ENCODE measurements at places on chromosomes 12 and 14. TPM values are rescaled to one million over a fixed set of nuclear protein-coding genes. Genes with fewer than 3 reads are reported as not detected.

GRCh38 chr12:29634057-29634456 lies 136.6 kb upstream of the OVCH1 start:
- DNase-seq, result no peak

DNA sequence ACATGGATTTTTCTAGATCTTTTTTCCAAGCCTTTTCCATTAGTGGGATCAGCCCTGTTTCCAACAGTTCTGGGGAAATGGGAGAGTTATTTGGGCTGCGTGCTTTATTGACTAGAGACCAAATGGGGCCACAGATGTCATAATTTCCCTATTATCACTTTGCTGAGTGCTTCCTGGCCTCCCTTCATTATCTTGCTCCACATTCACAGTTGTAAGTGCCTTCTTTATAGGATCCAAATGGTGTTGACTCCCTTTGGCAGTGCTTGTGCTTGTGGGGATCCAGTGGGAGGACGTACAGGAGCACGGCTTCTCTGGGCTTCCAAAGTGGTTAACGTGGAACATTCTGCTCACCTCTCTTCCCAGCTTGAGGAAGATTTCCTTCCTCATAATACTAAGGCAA lies 141.0 kb upstream of the RMST start:
- DNase-seq, result no peak

- DNase-seq, result no peak
These were observed 162.8 kb upstream of the RMST start for GRCh38 chr12:97299847-97300246.

GRCh38 chr12:107318806-107319532 lies 225.6 kb upstream of the CRY1 start:
- no peak for DNase-seq

GRCh38 chr14:87001333-87001732 lies 991.6 kb downstream of the GALC start:
- no peak for DNase-seq

GRCh38 chr12:113244478-113244958 lies 23.3 kb downstream of the TPCN1 start:
- DNase-seq, result no peak

- no peak for DNase-seq
These were observed 219.1 kb upstream of the NPAS3 start for GRCh38 chr14:32719601-32720000.

DNA sequence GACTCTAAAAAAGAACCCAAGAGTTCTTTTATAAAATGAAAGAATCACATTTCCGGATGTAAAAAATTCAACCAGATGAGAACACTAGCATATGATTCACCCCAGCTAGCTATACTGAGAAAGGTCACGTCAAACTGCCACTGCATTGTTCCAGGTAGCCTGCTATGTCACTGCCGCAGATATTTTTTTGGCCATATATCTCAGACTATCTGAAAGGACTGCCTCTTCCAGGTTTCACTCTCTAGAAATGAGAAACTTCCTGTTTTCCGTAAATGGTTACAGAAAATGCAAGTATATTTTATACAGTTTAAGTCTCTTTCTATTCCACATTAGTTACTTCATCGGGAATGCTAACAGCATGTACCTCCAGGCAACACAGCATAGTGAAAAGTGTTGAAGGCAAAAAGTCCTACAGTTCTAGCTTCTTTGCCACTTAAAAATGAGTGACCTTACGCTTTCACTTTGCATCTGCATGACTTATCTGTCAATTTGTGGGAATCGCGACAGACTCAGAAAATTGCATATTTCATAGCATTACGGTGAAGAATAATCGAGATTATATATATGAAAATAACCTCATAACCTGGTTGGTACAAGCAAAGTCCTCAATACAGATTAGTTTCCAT lies 105.2 kb downstream of the MED13L start:
- DNase-seq, result no peak

GRCh38 chr14:23421594-23421993 lies 13.5 kb upstream of the MYH6 start:
- no peak for DNase-seq

DNA sequence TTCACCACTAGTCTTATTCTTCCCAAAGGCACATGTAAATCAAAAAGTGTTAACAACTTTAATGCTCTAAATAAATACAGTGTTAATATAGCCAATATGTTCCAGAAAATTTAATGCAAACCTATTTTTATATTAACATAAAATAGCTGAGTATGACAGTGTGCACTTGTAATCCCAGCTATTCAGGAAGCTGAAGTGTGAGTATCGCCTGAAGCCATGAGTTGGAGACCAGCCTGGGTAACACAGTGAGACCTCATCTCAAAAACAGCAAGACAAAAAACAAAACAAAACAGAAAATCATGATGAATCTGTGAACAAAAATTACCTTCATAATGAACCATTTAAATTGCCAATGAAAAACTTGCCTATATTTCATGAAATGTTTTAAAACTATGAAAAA lies 798.9 kb downstream of the SLC6A15 start:
- DNase-seq, result no peak

GRCh38 chr12:46577063-46577776 lies 204.6 kb upstream of the SLC38A2 start:
- no peak for DNase-seq

- no peak for DNase-seq
These were observed 21.7 kb downstream of the SLC11A2 start for GRCh38 chr12:51004504-51004903.

DNA sequence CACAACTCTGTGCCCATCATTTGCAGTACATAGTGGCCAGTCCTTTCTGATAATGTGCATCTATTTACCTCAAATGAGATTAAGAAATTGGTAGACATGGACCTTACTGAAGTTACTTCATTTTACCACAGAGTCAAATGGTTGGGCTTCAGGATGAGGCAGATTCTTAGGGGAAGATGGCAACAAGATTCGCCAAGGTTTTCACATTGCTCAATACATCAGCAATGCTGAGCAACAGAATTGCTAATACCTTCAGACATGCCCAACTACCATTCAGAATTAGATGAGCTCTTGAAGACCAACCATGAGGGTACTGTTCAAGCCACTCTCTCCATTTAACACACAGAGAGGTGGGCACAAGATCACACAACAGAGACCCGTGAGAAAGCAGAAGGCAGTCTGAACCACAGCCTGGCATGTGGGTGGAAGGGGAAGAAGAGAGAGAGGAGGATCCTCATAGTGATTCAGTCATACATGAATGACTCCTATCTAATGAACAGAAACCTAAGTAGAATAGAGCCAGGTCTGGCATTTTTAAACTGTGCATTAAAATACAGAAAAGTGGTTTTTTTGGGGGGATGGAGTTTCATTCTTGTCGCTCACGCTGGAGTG lies 28.5 kb downstream of the CPM start:
- no peak for DNase-seq

GRCh38 chr14:102375119-102375518 lies 12.4 kb downstream of the TECPR2 start:
- no peak for DNase-seq

The KRT75 gene
- not detected for total RNA-seq

The DACT1 gene
- total RNA-seq, result 26.2 TPM

The LRRC23 gene
- total RNA-seq, result 14.1 TPM

The ITGB7 gene
- 1.8 TPM for total RNA-seq

The ASCL1 gene
- 3.3 TPM for total RNA-seq

The KSR2 gene
- total RNA-seq, result not detected
